ENCODE measurements at places on chromosomes 3 and 15.

DNA sequence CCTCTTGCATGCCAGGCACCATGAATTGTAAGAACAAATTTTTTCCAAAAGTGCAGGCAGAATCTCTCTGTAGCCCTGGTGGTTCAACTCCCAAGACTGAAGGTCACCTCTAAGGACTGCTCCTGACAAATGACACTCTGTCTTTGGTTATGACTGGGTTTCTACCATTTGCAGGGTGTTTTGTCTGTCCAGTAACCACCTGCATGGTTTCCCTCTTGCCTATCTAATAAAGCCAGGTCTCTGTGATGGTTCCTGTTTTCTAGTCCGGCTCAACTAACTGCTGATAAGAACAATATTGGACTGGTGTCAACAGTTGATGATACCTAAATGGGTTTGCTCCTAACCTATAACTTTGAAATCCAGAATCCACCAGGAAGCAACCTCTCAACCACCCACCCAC is 43.7 kb downstream of the ATP8B4 start:
- DNase-seq, result no peak

DNA sequence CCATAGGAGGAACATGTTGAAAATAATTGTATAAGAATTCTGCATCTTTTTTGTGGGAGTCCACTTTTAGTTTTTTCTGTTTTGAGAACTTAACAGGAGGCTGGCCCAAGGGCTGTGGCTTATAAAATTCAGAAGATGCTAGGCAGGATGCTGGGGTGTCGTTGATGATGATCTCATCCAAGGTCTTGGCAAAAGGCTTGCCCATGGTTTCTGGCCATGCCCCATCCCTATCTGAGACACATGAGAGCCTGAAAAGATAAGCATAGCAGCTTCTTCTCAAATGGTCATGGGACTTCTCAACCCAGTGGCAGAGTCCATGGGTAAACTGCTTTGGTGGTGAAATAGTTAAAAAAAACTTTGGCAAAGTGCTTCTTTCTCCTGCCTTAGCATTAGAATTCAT is 35.2 kb downstream of the CMSS1 start:
- no peak for DNase-seq

DNA sequence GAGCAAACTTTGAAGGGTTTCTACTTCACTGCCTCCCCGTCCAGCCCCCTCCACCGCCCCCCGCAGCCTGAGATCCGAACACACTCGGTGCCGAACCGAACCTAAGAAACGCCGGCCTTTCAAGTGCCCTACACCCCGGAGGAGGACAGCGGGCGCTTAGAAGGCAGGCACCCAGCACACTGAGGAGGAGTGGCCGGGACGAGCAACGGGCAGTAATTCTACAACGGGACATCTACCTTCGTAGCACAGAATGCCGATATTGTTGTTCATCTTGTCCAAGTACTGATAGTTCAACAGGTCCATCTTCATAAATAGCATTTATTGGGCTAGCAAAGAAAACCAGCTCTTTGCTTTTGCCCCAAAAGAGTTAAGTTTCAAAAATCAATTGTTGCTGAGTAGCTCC is 513 bp downstream of the VGLL4 start:
- no peak for DNase-seq

GRCh38 chr3:116052602-116053001 is 392.7 kb downstream of the LSAMP start:
- no peak for DNase-seq

DNA sequence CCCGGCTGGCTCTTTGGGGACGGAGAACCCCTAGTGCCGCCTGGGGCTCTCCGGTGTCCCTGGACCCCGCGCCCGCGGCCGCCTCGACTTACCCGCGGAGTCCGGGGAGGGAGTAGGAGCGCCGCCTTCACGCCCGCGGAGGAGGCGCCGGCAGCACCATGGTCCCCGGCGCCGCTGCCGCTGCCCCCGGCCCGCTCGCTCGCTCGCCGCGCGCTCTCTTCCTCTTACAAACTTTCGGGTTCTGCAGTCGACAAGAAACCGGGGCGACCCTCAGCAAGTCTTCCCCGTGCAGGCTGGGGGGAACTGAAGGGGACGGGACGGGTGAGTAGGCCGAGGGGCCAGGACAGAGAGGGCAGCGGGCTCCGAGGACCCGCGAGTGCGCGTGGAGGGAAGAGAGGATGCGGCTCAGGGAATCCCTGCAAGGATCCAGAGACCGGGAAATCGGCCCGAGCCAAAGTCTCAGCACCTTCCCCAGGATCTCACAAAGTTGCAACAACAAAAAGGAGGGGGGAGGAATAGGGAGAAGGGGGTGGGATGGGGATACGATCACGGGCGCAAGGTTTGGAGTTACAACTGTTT is 2.0 kb downstream of the FOXP1 start:
- no peak for DNase-seq

- no peak for DNase-seq
Observed at GRCh38 chr3:188595890-188596376, 442.0 kb downstream of the LPP start.

DNA sequence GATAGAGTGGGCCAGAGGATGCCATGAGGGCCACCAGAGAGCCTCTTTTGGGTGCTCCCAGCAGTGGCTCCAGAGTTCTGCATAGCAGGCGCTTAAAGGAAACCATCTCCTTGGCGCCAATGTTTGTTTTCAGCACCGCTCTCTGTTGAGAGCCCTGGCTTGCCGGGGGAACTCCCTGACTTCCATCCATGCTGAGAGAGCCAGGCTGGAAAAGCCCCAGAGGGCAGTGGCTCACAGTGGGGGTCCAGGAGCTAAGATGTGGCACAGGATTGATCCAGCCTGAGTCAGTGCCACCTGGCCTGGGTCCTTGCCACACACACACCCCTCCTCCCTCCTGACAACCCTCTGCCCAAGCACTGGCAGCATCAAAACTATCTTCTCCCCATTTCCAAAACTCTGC is 50.4 kb upstream of the HACD2 start:
- no peak for DNase-seq

Data from activated gamma-delta T cell treated with anti-CD3 and anti-CD28 coated beads, Interleukin-2, amount 50 U/mL, for 16 hours (primary cell).